Activated CD8-positive, alpha-beta memory T cell treated with anti-CD3 and anti-CD28 coated beads, Interleukin-2, amount 50 U/mL, for 48 hours (primary cell): ENCODE measurements at places on chromosomes 5 and 9.
A peak's percentile ranks its signal among the peaks of the same experiment; 100 is the strongest.

GRCh38 chr5:158801893-158802292, 297.8 kb downstream of the EBF1 start:
- no peak for DNase-seq

- DNase-seq: no peak
Measured at GRCh38 chr5:113425909-113426308, 8.9 kb downstream of the TSSK1B start.

DNA sequence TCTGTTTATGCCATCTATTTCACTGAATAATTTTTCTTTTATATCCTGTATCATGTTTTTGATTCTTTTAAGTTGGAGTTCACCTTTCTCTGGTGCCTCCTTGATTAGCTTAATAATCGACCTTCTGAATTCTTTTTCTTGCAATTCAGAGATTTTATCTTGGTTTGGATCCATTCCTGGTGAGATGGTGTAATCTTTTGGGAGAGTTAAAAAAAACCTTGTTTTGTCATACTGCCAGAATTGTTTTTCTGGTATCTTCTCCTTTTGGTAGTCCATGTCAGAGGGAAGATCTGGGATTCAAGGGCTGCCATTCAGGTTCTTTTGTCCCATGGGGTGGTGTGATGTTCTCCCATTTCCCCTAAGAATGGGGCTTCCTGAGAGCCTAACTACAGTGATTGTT, 800.8 kb upstream of the TYRP1 start:
- DNase-seq: no peak

- no peak for DNase-seq
Measured at GRCh38 chr9:78468231-78468630, 171.3 kb downstream of the PSAT1 start.

DNA sequence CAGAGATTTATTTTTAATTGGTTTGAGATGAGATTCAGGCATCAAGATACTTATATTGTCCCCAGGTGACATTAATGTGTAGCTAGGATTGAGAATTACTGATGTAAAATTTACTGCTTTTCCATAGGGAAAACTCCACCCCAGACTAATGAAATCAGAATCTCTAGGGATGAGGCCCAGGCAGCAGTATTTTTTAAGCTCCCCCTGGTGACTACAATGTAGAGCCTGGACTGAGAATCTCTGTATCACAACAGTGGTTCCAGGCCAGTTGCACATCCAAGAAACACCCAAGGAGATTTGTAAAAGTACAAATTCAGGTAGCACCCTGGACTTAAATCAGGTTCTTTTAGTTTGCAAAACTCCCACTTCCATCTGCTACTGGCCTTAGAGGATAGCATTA, 185.7 kb downstream of the MARCHF11 start:
- no peak for DNase-seq

- DNase-seq: no peak
Measured at GRCh38 chr9:77961541-77961940, 70.1 kb downstream of the GNAQ start.

DNA sequence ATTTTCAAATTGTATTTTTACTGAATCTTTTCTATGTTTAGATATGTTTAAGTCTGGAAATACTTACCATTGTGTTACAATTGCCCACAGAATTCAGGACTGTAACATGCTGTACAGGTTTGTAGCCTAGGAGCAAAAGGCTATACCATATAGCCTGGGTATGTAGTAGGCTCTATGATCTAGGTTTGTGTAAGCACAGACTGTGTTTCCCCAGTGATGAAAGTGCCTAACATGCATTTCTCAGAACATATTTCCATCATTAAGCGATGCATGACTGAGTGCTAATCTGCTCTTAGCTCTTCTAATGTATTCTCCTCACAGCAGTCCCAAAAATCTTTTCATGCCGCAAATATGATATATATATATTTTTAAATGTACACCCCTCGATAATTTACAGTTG, 166.7 kb upstream of the PPP2R2B start:
- DNase-seq: no peak

DNA sequence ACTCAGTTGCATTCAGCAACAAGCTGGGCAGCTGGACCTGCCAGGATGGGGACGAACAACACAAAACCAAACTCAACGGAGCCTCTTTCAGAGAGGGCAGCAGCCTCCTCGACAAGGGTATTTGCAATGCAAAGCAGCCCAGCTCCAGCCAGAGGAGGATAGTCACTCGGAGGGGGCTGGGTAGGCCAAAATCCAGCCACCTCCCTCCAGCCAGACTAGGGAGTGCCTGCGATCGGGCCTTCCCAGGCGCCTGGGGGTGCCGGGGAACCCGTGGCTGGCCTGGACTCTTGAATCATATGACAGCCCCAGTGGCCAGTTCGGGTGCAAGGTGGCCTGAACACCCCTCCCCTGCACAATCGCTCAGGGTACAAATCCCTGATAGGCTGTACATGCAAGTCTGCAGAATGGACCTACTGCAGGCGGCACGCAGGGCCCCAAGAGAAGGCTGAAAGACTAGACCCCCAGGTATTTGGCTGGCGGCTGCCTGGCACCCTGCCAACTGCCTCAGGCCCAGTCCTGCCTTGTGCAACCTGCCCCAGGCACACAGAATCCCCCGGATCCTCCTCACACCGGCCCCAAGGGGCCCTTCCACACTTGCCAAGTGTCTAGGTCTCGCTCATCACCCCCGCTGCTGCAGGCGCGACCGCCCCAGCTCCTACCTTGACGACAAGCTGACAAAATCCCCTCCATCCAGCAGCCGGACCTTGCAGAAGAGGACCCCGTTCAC, 1.3 kb downstream of the EEIG1 start:
- peak; percentile 74 for DNase-seq

GRCh38 chr5:66306844-66307315, 162.8 kb downstream of the SREK1 start:
- no peak for DNase-seq
